ENCODE measurements at places on chromosomes 1 and 21.
A peak's percentile ranks its signal among the peaks of the same experiment; 100 is the strongest.

- DNase-seq = no peak
Measured at GRCh38 chr1:34406377-34406776, 229.7 kb downstream of the C1orf94 start.

DNA sequence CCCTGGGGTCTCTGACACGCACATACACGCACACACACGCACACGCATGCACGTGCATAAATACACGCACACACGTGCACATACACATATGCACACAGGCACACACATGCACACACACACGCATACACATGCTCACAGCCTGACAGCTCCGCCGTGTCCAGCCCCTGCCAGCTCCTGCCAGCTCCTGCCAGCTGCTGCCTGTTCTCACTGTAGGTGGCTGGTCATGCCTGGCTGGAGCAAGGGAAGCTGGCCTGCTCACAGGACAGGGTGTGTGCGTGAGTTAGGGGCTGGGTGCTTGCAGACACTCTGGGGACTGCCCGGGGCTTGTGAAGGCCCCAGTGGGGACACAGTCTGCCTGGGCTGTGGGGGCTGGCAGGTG, 4.9 kb downstream of the PLCH2 start:
- no peak for DNase-seq

DNA sequence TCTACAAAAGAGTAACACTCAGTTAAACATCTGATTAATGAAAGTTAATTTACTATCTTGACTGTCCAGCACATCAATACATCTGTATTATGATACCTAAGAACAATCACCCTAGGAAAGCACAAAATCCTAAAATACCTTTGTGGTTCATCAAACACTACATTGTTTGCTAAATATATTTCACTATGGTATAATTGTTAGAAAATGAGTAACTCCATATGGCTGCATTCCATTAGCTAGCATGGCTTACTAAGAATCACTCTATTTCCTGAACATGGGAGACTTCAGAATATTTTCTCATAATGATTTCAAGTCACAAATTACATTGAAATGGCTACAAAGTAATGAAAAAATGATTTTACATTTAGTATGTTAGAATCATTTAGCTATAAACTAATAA, 12.5 kb downstream of the TRMT1L start:
- DNase-seq = peak; percentile 92

DNA sequence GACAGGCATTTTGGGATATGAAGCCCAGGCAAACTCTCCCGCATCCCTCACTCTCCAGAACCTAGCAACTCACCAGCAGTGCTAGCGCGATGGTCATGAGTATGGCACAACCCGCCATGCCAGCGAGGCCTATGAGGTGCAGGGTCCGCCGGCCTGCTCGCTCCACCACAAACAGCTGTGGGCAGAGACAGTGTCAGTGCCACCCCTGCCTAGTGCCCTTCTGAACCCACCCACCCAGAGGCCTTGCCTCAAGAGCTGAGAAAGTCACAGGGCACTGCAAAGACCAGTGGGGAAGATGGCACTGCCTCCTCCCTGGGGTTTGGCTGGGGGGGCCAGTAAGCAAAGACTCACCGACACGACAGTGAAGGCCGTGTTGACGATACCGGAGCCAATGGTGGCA, 29.8 kb downstream of the SLC2A1 start:
- DNase-seq = no peak

DNA sequence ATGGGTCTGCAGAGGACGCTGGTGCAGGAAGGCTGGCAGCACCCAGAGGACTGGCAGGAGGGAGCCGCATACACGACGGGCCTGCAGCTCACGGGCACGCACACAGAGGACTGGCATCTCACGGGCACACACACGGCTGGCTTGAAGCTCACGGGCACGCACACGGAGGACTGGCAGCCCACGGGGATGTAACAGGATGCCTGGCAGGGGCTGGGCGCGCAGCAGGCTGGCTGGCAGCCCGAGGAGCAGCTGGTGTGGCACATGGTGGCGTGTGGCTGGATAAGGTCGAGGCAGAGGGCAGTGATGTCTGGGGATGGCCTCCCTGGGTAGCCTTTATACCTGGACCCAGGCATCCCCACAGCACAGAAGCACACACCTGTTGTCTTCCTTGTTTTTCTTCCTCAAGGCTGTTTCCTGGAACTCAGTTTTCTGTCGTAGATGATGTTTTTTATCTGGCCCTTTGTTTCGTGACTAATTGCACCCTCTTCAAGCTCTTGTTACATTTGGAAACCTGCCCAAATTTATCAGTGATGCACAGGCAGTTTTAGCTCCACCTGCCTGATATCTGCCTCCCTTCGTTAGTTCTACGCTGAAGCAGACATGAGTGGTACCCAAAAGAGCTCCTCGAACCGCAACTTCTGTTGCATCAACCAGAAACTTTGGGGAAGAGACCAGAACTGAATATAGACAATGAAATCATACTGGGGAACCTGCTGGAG, at the start of gene KRTAP12-1:
KRTAP12-1 (minus strand) TSS at position 303 of the 719 bp plus-strand sequence; CDS start at position 263, 40 bp downstream.
- DNase-seq = no peak
